ENCODE measurements at places on chromosomes 3 and 15. TPM values are rescaled to one million over a fixed set of nuclear protein-coding genes. Genes with fewer than 3 reads are reported as not detected.

Gene MST1
- total RNA-seq = 20.6 TPM

GRCh38 chr3:40768046-40768445 lies 243.3 kb downstream of the ZNF621 start:
- no peak for DNase-seq

GRCh38 chr3:104711406-104711805 lies 655.3 kb upstream of the ALCAM start:
- DNase-seq = no peak

Gene PHC3
- 142 TPM for total RNA-seq

GRCh38 chr3:172461530-172462138 lies 13.4 kb upstream of the GHSR start:
- no peak for DNase-seq

DNA sequence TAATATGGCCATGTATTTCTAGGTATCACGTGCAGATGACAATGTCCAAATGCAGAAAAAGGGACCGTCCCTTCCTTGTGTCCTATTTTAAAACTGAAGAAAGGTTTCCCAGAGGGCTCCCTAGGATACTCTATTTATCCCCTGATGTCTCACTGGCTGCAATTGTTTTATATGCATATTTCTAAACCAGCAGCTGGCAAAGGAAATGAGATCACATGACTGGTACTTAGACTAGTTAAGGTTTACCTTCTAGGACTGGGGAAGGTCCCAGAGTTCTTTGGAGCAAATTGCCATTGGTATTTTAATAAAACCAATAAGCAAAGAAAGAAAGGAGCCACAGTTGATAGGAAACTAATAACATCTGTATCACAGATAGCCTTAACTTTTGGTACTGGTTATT lies 29.5 kb downstream of the GTF2E1 start:
- DNase-seq = no peak

DNA sequence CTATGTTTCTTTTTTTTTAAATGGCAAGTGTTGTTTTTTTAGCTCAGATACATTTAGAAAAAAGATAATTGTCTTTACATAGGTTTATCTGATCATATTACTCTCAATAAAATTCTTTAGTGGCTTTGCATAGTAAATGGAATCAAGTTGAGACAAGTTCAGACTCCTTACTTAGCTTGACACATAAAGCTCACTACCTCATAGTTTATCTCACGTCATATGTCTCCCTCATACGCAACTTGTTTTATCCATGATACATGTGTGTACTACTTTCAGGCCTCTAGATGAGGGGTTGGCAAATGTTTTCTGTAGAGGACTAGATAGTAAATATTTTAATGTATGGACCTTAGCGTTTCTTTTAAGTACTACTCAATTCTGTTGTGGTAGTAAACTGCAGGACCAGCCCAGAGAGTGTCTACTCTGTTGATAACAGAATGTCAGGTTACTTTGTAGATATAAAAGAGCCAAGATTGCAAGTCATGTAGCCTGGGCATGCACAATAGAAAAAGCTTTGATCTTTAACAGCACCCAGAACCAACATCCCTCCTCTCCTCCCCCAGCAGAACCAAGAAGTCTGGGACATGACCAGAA lies 28.2 kb upstream of the MGA start:
- DNase-seq = no peak

DNA sequence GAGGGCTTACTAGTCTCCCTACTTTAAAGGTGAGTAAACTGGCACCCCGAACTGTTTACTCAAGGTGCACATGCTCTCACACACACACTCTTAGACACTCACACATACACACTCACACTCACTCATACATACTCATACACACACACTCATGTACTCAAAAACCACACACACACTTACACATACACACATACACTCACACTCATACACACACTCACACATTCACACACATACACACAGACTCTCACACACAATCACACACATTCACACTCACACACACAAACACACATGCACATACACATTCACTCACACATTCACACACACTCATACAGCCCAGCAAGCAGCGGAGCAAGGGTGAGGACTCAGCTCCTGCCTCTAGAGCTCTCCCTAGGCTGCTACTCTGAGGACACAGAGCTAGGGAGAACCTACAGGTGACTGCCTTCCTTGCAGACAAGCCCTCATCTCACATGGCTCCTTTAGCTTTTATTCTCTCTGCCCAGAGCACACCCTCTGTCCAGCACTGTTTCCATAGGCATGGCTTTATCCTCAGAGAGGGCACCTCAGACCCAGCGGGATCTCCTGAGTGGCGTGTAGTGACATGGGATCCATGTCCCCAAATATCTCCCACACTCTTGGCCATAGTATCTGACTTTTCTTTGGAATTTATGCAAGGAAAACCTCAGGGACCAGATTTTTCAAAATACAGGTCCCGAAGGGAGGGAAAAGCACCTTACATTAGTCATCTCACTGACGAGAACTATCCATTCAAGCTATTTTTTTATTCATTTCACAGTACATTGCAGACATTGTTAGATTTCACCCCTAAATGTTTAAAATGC lies 26.2 kb upstream of the ATG7 start:
- DNase-seq = no peak

Gene CASR
- not detected for total RNA-seq

Gene GASK1A
- total RNA-seq = 17.8 TPM

Gene GADL1
- total RNA-seq = 0.27 TPM

GRCh38 chr3:129936757-129937156 lies 37.8 kb upstream of the TRH start:
- DNase-seq = no peak

Gene DGKG
- total RNA-seq = 2.1 TPM

Gene FGF12
- total RNA-seq = 3.2 TPM

DNA sequence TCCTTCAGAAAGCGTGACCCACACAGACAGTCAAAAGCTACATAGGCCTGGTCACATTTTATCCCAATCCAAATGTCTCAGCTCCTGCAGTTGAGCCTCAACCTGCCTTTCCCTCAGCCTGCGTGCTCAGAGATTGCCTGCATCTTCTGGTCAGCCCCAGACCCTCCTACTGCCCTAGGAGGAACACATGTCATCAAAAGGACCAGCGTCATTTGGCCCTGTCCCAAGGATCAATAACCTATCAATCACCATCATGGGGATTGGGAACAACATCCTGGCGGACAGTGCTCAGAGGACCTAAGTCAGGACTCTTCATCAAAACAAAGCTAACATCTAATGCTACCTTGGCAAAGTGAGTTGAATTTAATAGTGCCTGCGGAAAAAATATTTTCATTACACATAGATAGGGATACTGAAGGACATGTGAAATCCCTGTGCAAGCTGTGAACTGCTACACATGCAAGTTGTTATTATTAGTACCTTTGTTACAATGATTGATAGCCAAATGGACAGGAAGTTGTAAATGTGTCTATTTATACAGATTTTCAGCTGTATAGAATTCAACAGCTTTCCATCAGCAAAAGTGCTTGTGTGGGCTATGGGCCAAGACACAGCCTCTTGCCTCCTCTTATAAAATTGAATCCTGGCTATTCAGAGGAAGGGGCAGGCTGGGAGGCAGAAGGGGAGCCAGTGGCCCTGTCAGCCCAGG lies 47.7 kb downstream of the UMPS start:
- DNase-seq = no peak

DNA sequence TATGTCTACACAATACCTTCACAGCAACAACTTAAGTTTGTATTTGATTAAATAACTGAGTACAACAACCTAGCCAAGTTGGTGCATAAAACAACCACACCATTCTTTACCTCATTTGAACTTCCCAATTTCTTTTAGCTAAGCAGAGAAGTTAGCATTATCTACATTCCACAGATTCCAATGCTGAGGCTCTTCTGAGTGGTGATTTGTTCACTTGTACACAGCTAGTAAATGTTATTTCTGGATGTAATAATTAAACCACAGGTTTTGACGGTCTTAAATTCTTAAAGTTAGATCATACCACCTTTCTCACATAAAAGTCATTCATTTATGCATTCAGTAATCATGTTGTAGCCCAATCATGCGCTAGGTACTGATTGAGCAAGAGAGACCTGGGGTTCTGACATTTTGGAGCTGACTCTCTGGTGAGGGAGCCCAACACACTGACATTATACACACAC lies 102.5 kb downstream of the SST start:
- no peak for DNase-seq

- peak; percentile 52 for DNase-seq
These were observed 16.4 kb downstream of the CHST13 start for GRCh38 chr3:126540342-126540849.

Gene CLSTN2
- total RNA-seq = 5.1 TPM

DNA sequence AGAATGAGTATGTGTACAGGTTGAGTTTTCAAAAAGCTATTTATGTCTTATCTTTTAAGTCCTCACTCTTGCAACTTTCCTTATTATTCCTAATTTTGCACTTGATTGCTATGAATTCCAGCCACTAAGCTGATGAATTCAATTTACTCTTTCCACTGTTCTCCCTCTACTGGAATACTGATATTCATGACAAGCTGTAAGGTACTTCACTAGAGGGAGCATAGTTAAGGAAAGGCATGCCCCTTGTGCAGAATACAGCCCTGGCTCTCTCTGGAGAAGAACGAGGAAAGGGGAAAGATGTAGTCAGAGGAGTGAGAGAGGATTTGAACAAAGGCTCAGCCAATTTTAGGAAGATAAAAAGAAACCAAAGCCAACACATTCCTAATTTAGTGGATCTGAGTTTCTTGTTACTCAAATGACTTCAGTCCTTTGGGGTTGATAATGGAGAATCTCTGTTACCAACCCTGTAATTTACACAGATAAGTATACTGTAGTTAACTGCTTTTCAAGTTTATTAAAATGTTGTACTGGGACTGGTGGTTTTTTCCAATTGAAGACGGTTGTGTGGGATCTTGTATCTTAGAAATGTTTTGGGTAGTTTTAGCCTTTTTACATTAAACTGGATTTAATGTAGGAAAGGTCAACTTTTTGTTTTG lies 4.0 kb downstream of the SCAANT1 start:
- no peak for DNase-seq

Gene ADGRG7
- total RNA-seq = not detected

DNA sequence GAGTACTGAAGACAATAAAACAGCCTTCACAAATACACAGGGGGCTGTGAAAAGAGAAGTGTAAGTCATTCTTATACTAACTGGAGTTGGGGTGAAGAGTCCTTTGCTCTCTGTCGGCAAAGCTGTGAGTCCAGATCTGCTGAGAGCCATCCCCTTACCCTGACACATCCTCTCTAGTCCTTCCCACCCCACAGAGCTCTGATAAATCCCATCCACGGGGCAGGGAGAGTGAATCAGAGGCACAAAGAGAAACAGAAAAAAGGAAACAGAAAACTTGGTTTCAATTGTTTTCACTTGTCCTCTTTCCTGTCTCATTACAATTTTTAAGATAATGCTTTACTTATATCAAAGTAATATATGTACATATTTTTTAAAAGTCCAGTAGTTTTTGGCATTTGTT lies 18.2 kb upstream of the ZNF639 start:
- DNase-seq = no peak

Gene HRG
- total RNA-seq = not detected

Gene SPINT1
- 4.0 TPM for total RNA-seq

DNA sequence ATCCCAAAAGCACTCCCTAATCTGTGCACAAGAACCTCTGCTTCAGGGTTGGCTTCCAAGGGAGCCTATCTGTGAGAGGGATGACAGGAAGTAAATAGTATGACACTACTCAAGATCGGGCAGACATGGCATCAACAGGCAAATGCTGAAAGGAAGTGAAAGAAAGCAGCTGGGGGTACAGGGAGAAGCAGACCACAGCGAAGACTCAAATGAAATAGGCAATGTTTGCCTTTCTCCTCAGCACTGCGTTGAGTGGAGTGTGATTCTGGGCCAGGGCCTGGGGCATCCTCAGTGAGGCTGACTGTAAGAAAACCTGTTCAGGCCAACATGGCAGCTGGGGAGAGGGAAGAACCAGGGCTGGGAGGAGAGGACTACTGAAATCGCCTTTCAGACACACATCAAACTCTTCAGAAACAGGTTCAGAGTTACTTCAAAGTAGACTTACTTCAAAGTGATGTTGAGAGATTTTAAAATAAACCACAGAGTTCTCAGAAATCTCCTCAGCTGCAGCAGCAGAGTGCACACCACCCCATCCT lies 96.6 kb downstream of the SLC9A9 start:
- DNase-seq = no peak

- no peak for DNase-seq
These were observed 92.4 kb upstream of the HES1 start for GRCh38 chr3:194043516-194043915.

Data from sciatic nerve (tissue), 2 donors.